Right renal pelvis (tissue), 4 donors: ENCODE measurements at places on chromosomes 12 and 14. TPM values are rescaled to one million over a fixed set of nuclear protein-coding genes. Genes with fewer than 3 reads are reported as not detected.

Gene KRT73
- not detected for polyA plus RNA-seq

GRCh38 chr14:90820958-90821357, 4.7 kb upstream of the TTC7B start:
- DNase-seq, result no peak

- no peak for DNase-seq
Observed at GRCh38 chr14:54776361-54777001, 126.1 kb downstream of the GCH1 start.

DNA sequence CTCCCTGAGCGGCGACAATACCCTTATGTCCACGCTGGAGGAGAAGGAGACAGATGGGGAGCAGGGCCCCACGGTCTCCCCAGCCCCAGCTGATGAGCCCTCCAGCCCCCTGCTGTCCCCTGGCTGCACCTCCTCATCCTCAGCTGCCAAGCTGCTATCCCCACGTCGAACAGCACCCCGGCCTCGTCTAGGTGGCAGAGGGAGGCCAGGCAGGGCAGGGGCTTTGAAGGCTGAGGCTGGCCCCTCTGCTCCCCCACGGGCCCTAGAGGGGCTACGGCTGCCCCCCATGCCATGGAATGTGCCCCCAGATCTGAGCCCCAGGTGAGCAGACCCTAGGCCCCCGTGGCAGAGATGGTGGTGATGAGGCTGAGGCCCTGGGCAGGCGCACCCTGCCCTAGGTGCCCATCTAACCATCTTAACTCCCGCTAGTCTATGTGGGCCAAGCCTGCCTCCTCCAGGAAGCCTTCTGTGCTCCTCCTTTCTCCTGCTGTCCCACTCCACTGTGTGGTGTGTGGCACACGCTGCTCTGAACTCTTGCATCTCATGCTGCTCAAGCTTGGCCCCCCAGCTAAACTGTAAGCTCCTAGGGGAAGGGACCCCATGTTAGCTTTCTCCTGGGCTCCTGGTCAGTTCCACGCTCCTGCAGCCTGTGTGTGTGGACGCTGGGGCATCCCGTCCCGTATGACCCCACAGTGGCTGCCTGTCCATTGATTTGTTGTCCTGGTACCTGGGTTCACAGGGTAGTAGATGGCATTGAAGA, 12.1 kb downstream of the MCRS1 start:
- DNase-seq, result no peak

DNA sequence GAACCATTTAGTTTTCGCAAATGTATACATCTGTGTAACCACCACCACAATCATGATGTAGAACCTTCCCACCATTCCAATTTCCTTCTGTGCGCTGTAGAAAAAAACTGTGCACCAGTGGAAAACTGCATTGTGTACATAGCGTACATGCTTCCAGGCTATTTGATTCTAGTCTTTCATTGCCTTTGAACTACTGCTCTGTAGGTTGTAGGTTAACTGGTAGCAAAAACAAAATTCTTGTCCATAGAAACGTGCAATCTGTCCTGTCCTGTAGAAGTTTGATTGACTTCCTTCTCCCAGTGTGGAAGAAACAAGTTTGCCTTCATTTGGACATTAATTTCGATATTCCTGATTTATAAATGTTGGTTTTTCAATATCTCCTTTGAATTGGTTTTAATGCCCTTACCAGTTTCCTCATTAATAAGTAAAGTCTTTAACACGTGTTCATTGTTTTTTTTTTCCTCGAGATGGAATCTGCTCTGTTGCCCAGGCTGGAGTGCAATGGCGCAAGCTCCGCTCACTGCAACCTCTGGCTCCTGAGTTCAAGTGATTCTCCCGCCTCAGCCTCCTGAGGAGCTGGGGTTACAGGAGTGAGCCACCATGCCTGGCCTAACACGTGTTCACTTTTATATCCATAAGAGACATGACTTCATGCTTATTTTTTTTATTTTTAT, 3.6 kb upstream of the ISM2 start:
- no peak for DNase-seq

Gene CD69
- 2.0 TPM for polyA plus RNA-seq

DNA sequence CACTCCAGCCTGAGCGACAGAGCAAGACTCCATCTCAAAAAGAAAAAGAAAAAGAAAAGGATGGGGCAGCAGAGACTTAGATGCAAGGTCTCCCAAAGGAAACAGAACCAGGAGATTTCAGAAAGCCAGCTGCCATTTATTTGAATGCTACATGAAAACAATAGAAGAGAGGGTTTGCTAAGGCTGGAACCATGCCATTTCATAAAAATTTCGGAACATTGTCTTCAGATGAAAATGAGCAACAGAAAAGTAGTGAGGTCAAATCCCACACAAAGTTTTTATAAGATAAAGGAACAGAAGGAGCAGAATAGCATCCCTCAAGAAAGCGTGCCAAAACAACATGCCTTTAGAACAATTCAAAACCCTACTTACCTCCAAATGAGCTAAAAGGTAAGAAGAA, 175.3 kb downstream of the ETV6 start:
- DNase-seq, result no peak

DNA sequence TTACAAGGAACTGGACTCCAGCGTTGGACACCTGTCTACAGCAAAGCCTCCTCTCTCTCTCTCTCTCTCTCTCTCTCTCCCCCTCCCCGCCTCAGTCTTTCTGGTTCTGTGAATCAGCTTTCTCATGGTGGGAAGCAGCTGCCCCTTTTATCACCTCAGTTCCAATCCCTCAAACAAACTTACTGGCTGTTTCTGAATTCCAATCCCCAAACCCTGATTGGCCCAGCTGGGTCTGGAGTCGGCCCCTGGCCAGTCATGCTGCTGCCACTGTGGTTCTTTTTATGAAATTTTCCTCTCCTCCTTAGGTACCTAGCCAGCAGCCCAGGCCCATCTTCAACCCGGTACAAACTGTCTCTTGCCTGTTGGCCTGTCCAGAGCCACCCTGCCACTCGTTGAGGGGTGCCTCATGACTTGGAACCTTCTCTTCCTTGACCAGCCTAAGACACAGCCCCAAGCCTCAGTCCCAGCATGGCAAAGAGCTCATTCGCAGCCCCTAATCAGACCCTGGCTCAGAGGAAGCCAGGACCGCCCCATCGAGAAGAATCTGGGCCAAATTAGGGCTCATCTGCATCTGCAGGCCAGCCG, 9.4 kb upstream of the MORN3 start:
- DNase-seq, result no peak

GRCh38 chr12:64616201-64616600, 5.9 kb downstream of the RASSF3 start:
- no peak for DNase-seq

GRCh38 chr12:19482551-19483109, 43.3 kb downstream of the AEBP2 start:
- no peak for DNase-seq

DNA sequence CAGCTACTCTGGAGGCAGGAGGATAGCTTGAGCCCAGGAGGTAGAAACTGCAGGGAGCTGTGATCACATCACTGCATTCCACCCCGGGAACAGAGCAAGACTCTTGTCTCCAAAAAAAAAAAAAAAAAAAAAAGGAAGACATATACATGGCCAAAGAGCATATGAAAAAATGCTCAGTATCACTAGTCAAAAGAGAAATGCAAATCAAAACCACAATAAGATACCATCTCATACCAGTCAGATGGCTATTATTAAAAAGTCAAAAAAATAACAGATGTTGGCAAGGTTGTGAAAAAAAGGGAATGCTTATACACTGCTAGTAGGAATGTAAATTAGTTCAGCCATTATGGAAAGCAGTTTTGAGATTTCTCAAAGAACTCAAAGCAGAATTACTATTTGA, 174.8 kb upstream of the ATF7IP start:
- no peak for DNase-seq

GRCh38 chr12:817941-818600, 65.7 kb downstream of the WNK1 start:
- no peak for DNase-seq

DNA sequence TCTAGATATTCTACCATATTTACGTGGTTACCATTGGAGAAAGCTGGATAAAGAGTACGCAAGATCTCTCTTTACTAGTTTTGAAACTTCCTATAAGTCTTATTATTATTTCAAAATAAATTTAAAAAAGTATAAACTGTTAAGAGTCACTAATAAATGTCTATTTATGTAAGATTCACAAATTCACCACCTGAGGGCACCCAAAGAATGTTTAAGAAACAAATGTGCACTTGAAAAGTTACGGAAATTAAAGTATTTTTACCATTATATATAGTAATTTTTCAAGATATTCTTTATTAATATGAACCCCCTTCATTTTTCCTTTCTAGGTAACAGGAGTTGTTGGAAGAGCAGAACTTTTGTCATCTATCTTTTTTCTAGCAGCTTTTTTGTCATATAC, 11.9 kb downstream of the TMTC3 start:
- no peak for DNase-seq
